A549 treated with CORT108297 at 1 μM for 4 hours (cell line): ENCODE measurements at places on chromosomes 4 and X. TPM values are rescaled to one million over a fixed set of nuclear protein-coding genes. Genes with fewer than 3 reads are reported as not detected.

The GLRA2 gene
- not detected in 5 replicates for total RNA-seq

The STBD1 gene
- total RNA-seq: 8.0 to 9.6 TPM (median 8.6 TPM) in 5 replicates

The THAP9 gene
- total RNA-seq: 1.5 to 2.5 TPM (median 1.8 TPM) in 5 replicates

The ZNF732 gene
- total RNA-seq: not detected in 5 replicates

The SLIT2 gene
- 0.01 to 0.04 TPM (median 0.02 TPM) in 3 of 5 replicates, not detected in the others for total RNA-seq

The APEX2 gene
- total RNA-seq: 28.2 to 36.7 TPM (median 31.9 TPM) in 5 replicates

The JCHAIN gene
- 0.12 to 0.46 TPM (median 0.15 TPM) in 3 of 5 replicates, not detected in the others for total RNA-seq

The GPR50 gene
- 0.12 to 0.17 TPM (median 0.15 TPM) in 4 of 5 replicates, not detected in the other for total RNA-seq
